ENCODE measurements at places on chromosomes 1 and 21.
A peak's percentile ranks its signal among the peaks of the same experiment; 100 is the strongest.

DNA sequence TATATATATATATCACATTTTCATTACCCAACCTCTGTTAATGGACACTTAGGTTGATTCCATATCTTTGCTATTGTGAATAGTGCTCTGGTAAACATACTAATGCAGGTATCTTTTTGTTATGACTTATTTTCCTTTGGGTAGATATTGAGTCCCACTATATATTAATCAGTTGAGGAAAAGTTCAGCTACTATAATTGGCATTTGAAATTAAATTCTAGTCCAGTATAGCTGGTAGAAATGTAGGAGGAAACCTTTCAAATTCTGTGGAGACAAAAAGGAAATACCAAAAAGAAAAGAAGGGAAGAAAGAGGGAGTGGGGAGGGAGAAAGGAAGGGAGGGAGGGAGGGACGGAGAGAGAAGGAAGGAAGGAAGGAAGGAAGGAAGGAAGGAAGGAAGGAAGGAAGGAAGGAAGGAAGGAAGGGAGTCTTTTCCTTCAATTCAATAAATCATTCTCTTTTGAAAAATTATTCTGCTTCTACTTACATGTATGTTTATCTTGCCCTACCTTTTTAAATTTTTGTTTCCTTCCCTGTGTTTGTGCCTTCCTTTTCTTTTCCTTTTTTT, 311.9 kb downstream of the TPR start:
- no peak for DNase-seq

- DNase-seq: no peak
Observed at GRCh38 chr21:29633756-29634155, 306.0 kb downstream of the GRIK1 start.

DNA sequence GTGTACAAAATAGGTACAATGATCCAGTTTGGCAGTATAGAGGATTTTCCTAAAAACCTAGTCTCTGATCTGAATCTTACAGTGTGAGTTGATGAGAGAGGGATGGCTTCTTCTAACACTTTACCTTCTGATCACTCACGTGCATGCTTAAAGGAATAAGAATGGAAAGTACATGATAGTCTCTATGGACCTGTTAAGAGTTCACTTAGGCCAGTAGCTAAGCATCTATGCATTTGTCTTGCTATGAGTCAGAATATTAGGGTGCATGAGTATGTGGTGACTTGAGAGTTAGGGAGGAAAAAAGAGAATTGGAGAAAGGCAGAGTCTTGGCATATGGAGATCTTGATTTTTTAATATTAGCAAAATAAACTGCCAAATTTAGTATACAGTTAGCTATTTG, 206.3 kb downstream of the COL11A1 start:
- no peak for DNase-seq

GRCh38 chr1:46490656-46491442, 1.2 kb downstream of the DMBX1 start:
- no peak for DNase-seq

GRCh38 chr1:183622884-183623785, 12.4 kb downstream of the ARPC5 start:
- DNase-seq: peak; percentile 52

GRCh38 chr21:35416866-35417489, 367.9 kb upstream of the RUNX1 start:
- no peak for DNase-seq

DNA sequence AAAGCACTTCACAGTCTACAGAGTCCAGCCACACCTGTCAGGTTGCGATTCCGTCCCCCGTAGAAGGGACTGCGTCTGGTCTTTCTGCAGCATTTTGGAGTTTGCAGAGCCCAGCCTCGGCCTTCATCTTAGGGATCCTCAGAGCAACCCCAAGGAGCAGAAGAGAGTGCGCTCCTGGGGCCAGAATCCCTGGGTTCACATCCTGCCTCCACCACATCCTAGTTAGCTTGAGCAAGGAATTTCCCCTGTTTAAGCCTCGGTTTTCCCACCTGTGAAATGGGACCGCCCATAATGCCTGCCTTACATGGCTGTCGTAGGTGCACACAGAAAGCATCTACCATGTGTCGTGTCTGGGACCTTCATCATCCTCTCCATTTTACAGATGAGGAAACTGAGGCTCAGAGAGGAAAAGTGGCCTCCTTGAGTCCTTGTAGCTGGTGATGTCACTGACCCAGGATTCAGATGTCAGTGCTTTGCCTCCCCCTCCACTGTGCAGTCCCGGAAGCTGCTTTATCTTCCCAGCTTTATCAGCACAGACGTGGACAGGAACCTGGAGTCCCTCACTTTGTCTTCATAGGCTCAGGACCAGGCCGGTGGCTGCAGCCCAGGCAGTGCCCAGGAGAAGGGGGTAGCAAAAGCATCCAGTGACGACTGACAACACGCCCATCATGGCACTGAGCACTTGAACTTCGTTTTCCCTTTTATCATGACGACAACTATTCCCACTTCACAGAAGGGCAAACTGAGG, 438.5 kb downstream of the MATN1 start:
- DNase-seq: no peak

DNA sequence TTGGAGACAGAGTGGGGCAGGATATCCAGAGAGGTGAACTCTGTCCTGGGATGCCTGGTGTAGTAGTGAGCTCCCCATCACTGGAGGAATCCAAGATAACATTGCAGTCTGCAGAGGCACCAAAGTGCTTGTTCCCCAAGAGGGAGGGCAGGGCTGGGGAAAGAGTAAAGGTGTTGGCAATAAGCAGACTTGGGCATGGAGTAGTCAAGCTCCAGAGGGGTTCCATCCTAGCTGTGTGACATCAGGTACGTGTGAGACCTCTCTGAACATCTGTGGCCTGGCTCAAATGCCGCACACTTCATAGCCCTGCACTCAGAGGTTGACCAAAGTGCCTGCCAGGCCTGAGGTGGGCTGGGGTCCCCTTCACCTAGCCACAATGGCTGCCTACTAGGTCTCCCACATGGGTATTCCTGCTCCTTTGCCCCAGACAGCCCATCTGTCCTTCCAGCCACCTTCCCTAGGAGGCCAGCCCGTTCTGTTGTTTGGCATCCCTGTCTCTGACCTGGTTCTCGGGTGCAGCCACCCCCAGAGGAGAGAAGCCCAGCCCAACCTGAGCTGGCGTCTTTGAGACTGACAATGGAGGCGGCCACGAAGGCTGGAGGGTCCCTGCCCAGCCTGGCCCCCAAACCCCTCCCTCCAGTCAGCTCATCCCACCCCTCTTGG, 2.8 kb upstream of the ARF1 start:
- DNase-seq: no peak

DNA sequence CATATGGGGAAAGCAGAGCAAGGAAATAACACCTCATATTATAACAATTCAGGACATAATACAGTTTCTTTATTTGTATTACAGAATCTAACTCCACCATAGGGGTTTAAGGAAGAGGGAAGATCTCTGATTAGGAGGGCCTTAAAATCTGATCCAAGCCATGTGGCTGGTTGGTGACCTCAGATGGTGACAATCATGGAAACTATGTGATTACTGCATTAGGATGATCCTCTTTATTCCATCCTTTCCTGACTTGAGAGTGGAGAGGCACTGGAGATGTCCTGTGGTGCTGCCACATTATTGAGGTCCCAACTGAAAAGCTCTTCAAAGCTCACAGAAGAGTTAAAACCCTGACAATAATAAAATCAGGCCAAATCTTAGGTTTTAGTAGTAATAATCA, 168.1 kb upstream of the BEND5 start:
- no peak for DNase-seq

- DNase-seq: peak; percentile 4
Observed at GRCh38 chr1:231241750-231242149, 738 bp downstream of the GNPAT start.

- DNase-seq: no peak
Observed at GRCh38 chr1:86382878-86383277, 13.2 kb downstream of the ODF2L start.

DNA sequence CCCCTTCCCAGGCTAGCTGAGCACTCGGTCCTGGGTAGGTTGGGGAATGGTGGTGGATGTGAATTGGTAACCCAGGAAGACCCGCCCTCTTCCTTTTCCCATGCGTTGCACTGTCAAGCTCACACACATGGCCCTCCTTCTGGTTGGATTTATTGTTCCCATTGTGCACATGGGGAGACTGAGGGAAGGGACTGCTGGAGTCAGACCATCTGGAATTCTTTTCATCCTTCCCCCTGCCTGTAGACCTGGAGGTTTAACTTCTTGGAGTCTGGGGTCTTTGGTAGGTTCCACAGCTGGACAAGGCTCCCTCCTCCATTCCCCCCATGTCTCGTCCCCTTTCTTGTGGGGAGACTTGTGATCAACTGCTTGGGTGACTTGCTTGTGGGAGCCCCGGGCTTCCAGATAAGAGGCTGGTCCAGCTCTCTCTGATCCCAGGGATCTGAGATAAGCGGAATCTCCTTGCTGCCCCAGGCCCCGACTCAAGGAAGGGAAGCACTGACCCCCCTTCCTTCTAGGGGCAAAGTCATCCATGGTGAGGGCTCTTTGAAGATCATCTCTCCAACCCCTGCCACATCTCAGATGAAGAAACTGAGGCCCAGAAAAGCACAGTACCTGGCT, 55.7 kb upstream of the SYNC start:
- no peak for DNase-seq

- DNase-seq: no peak
Observed at GRCh38 chr1:247639381-247639981, 34.1 kb downstream of the OR2G3 start.

DNA sequence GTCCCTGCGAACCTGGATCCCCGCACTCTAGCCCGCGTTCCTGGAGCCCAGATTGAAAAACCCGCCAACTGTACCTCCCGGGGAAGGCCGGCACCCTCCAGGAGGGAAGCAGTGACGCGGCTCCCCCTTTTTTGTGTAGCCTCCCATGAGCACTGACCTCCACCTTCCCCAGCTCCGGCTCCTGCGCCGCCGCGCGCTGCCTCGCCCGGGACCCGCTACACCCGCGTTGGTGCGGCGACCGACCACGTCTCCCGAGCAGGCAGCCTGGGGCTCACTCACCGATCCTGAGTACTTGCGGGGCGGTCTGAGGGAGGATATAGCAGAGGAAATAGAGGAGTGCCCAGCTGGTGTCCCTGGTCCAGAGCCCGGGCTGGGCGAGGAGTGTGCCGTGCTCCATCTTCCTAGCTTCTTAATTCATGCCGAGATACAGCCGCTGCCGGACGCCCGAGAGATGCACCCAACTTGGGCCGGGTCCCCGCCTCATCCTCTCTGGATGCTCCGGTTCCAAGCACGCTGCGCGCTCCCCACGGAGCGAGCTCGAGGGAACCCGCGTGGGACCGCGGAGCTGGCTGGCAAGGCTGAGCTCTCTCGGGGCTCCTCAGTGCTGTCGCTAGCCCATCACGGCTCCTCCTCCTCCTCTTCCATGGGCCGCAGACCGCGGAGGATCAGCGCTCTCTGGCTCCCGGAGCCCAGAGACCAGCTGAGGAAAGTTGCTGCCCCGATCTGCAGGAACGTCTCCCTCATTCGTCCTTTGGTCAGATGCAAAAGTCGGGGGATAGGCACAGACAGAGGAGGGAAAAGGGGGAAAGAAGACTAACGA, 482 bp downstream of the GRIK1 start:
- no peak for DNase-seq
